ENCODE measurements at places on chromosomes 12 and 14.
A peak's percentile ranks its signal among the peaks of the same experiment; 100 is the strongest.

GRCh38 chr14:53716578-53716977 is 240.0 kb downstream of the BMP4 start:
- no peak for DNase-seq

GRCh38 chr12:121138284-121138683 is 5.6 kb downstream of the P2RX7 start:
- DNase-seq: no peak

DNA sequence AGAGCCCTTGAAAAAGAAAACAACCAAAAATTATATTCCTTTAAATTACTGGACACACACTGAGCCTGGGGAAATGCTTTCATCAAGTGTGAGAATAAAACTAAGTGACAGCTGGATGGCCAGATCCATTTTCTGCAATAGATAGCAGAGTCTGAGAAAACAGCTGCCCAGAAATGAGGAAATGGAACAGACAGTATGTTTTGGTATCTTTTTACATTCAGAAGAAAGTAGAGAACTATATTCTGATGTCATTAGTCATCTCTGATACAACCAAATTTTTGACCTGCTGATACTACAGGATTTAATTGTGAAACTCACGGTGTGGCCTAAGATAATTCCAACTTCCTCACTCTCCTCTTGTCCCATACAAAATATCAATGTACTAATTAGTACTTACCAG is 78.2 kb downstream of the HMGA2 start:
- DNase-seq: no peak

DNA sequence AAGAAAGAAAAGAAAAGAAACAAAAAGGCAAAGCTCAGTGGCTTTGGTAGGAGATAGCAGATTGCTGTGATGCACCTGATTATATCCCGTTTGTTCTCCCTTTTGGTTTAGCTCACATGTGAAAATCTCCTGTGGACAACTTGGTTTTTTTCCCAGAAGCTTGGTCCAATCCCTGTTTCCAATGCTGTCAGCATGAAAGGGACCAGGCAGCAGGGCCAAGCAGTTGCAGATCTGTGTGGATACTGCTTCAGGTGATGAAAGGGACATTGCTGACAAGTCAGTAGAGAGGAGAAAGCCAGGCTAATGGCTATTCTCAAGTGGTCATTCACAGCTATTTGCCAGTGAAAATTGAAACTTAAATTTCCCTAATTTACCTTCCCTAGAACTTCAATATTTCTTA is 18.8 kb upstream of the SLCO1A2 start:
- no peak for DNase-seq

GRCh38 chr12:56803750-56804149 is 40.6 kb downstream of the HSD17B6 start:
- no peak for DNase-seq

DNA sequence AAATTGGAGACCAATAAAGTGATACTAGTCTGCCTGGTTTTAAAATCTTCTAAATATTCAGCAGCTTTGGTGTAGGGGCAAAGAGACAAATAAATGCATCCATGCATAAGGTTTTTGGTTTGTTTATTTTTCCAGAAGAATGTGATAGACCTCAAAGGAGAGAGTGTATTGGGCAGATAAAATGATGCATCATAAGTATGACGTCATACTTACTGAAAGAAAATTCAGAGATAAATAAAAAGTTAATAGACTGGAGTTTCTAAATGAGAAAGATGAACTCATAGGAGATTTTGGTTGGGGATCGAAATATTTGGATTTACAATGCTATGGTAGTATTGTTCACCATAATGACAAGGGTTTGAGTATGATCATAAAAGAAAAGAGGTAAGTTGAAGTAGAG is 10.2 kb downstream of the SYT10 start:
- no peak for DNase-seq

- no peak for DNase-seq
Measured at GRCh38 chr12:32542428-32543229, 136.5 kb upstream of the DNM1L start.

DNA sequence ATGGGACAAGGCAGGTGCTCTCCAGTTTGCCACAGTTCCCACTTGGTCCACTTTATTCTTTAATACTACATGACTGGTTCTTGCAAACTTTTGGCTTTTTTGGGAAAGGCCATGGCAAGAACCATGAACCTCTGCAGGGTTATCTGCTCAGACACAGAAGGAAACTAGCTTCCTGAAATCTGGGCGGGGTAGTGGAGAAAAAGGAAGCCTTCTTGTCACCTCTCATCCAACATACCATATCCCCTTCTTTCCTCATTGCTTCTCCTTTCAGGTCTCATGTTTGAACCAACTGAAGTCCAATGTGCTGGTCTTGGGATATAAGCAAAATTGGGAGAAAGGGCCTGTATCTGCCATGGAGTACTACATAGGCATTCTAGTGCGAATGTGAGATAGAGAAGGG is 5.5 kb upstream of the KLHL33 start:
- no peak for DNase-seq

GRCh38 chr14:93195316-93195999 is 10.3 kb downstream of the LYSET start:
- DNase-seq: no peak

DNA sequence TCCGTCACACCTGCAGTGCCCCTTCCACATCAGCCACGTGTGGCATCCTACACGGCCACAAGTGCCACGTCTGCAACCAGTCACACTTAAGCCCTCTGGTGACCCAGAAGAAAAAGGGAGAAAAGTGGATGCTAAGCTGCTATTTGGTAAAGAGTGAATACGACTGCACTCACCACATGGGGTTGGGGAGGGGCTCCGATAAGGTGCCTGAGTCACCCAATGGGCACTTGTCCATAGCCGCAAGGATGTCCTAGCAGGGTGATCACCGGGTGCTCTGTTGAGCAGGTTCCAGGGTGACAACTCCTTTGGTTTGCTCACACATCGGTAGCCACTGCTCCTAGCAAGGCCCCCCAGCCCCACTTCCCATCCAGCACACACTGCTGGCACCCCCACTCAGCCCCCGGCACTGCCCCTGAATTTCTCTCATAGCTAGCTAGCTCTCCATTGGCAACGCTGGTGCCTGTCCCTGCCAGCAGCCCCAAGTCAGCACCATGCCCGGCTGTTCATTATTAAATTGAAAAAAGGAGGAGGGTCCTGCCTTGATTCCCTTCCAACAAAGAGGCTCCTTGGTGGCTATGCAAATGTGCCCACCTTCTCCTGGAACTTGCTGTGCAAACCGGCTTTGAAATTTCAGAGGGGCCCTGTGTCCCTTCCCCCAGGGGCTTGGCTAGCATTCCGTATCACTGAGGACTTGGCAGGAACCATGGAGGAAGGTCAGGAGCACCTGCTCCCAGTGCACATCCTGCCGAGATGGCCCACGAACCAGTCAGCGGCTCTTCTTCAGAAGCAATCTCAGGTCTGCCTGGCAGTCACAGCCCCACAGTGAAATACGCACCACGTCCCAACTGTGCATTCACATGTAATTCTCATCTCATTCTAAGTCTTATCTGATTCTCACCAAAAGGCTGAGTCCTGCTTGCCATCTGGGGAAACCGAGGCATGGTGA is 227.7 kb upstream of the DIO3 start:
- DNase-seq: no peak

DNA sequence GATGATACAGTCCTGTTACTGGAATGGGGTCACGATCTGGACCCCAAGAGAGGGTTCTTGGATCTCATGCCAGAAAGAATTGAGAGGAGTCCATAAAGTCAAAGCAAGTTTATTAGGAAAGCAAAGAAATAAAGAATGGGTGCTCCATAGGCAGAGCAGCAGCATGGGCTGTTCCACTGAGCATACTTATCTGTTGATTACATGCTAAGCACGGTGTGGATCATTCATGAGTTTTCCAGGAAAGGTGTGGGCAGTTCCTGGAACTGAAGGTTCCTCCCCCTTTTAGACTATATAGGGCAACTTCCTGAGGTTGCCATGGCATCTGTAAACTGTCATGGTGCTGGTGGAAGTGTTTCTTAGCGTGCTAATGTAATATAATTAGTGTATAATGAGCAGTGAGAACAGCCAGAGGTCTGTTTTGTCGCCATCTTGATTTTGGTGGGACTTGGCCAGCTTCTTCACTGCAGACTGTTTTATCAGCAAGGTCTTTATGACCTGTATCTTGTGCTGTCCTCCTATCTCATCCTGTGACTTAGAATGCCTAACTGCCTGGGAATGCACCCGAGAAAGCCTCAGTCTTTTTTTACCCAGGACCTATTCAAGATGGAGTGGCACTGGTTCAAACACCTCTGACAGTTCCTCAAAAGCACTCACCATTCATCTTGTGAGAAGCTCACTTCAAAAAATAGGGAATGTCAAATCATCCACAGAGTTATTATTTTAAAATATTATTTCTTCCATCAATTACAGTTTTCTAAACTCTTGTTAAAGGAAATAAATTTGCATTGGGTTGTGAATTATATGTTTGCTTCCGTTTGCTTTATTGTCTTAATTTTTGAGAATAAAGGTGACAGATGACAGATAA is 1358.8 kb upstream of the TMEM132C start:
- no peak for DNase-seq

- DNase-seq: peak; percentile 13
Measured at GRCh38 chr14:54175298-54175942, 218.8 kb upstream of the BMP4 start.

DNA sequence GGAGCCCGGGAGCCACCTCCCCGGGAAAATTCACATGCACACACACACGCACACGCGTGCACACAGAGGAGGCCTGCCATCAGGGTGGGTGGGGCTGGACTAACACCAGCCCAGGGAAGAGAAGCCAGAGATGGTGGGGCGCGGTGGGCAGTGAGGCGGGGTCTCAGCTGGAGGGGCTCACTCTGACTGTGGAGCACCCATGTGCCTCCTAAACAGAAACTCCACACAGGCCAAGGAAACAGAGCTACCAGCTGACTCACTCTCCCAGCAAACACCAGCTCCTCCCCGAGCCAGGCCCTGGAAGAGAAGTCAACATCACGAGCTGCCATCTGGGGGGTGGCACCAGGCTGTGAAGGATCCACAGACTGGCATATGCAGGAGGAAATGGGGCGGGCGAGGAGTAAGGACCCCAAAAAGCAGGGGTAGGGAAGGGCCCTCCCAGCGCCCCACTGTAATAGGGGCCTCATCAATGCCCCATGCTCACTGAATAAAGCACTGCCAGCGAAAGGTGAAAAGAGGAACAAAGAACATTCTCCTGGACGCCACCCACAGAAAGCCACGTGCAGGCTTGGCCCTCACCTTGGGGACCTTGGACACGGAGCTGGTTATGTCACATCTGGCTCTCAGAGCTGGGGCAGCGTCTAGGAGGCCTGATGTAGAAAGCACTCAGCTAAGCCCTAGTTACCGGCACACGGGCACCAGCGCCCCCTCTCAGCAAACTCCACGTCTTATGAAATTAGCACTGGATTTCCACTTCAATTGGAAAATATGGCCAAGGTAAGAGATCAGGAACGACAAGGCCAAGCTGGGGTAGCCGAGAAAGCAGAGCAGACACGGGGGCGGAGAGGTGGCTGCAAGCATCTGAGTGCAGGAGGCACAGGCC is 8.4 kb upstream of the INF2 start:
- no peak for DNase-seq
